Muscle of arm (tissue), 14 donors: ENCODE measurements at places on chromosomes 11 and 22.

DNA sequence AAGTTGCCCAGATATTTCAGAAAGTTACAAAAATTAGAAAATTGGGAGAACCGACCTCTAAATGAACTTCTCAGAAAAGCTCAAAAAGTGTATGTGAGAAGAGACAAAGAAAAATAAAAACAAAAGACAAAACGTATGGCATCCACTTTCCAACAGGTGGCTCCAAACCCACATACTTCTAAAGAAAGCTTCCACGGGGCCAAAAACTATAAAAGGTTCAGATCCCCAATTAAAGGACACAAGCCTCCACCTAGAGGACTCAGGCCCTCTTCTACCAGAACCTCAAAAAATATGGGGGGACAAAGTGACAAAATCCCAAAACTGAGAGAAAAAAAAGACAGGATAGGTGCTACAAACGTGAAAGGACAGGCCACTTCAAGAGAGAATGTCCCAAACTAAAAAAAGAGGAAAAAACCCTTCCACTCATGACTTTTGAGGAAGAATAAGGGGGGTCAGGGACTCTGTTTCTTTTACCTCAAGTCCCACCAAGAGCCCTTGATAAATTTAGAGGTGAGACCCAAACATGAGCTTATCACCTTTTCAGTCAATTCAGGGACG is 8.8 kb downstream of the SCGB2A1 start:
- no peak for DNase-seq

DNA sequence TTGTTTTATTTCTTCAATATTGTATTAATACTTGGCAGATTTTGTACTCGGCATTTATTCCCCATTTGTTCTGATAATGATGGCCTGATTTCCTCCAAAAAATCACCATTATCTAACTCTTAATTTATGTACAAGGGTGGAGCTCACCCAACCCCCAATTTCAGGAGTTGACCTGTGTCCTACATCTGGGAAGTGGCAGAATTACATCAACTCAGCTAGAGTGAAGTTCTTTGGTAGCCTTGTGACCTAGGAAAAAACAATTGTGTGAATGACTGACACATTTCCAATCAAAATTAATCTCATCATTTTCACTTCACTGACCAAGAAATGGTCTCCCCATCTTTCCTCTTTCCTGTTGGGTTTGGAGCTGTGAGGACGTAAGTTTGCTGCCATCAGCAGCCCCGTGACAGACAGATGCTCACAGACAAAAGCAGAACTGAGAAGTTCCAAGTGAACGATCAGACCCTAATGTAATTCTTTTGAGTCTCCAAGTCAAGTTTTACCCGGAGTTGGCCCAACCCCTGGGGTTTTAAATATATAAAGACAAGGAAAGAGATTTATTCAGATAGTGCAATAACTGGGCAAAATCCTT is 16.6 kb upstream of the MS4A6E start:
- DNase-seq, result peak; percentile 15

DNA sequence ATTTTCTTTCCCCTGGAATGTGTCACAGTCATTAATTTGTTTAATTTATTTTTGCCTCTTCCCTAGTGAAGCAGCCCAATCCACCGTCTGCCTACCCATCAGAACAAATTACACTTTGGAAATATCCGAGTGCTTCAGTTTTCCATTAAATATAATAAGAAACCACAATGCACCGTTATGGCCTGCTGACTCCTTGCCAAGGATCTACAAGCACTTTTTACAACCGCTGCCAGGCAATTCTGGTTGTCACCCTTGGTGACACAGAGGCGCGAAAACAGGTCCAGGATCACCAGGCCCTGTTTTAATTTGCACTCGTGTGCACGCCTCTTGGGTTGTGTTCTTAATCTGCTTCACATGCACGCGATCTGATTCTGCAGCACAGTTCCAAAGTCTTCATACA is 43.9 kb downstream of the KIRREL3 start:
- DNase-seq, result no peak

DNA sequence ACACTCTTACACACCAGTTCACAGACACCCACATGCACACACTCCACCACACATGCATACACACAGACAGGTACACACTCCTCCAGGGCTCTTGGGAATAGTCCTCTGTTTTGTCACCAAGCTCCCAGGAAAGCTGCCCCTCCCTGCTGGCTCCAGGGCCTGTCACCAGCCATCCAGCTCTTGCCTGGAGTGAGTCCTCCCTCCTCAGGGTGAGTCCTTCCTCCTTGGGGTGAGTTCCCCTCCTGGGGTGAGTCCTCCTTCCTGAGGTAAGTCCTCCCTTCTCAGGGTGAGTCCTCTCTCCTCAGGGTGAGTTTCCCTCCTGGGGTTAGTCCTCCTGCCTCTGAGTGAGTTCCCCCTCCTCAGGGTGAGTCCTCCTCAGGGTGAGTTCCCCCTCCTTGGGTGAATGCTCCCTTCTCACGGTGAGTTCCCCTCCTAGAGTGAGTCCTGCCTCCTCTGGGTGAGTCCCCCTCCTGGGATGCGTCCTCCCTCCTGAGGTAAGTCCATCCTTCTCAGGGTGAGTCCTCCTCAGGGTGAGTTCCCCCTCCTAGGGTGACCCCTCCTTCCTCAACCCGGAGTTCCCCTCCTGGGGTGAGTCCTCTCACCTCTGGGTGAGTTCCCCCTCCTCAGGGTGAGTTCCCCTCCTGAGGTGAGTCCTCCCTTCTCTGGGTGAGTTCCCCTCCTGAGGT is 100.6 kb upstream of the FGF3 start:
- DNase-seq, result no peak
